ENCODE measurements at places on chromosomes 3 and 15.

DNA sequence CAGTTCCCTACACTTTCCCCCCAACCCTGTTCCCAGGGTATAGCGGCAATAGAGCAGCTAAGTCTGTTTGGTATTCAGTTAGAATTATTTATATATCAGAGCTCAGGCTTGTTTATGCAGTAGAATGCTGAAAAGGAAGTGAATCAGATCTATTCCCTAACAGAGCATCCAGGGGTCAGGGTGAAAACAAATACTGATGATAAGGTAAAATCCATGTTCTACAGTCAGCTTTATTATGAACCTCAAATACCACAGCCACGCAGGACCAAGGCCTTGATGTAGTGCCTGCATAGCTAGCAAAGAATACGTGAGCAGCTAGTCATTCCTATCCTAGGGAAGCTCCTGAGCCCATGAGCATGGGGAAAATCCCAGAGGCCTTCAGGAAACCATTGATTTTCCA lies 229.7 kb upstream of the ICE2 start:
- no peak for DNase-seq

DNA sequence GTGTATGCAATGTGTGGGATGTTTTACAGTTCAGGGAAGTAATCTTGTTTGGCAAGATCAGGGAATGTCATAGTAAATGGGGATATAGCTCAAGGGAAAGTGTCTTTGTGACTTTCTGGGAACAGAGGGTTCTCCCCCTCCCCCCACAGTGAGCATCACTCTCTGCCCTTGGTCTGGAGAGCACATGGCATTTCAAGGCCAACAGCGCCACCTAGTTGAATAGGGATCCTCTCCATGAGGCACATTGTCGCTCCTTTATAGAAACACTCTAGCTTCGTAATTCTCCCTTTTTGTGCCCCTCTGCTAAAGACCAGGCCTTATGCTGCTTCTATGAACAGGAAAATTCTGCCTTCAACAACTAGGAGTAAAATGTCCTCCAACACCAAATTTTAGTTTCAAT lies 37.1 kb upstream of the ARNT2 start:
- DNase-seq: no peak

DNA sequence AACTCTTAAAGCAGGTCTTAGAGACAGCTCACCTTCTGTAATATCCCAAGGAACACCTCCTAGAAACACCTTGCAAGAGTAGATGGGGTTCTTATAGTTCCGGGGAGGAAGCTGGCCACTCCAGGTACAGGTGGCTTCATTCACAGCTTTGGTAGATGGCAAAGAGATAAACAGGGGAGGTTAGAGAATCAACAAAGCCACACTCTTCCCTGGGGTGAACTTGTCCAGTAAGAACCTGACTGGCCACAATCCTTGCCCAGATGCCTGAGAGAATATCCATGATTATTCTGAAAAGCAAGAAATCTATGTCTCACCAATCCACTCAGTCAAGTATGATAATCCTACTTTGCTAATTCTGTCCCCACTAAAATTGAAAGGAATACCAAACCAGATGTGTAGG lies 13.6 kb upstream of the RPS17 start:
- DNase-seq: no peak

- DNase-seq: no peak
Observed at GRCh38 chr3:3552761-3553160, 246.5 kb upstream of the LRRN1 start.

Data from D721Med (cell line).